ENCODE measurements at places on chromosomes 16 and 17.
A peak's percentile ranks its signal among the peaks of the same experiment; 100 is the strongest.

DNA sequence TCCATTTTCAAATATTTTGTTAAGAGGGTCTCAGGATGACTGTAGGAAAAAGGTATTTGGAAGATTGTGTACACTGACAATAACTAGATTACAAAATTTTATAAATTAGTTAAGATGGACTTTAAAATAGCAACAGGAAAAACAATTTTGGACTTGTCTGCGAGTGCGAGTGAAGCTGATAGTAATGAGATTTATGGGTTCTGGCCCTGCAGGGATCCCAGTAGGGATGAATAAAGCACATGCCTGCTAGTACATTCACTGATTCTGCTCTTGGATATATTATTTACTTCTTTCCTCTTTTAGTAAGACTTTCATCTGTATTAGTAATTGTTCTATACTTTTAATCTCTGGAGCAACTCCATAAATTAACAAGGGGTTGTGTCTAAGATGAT lies 28.2 kb downstream of the PRKCA start:
- no peak for DNase-seq

DNA sequence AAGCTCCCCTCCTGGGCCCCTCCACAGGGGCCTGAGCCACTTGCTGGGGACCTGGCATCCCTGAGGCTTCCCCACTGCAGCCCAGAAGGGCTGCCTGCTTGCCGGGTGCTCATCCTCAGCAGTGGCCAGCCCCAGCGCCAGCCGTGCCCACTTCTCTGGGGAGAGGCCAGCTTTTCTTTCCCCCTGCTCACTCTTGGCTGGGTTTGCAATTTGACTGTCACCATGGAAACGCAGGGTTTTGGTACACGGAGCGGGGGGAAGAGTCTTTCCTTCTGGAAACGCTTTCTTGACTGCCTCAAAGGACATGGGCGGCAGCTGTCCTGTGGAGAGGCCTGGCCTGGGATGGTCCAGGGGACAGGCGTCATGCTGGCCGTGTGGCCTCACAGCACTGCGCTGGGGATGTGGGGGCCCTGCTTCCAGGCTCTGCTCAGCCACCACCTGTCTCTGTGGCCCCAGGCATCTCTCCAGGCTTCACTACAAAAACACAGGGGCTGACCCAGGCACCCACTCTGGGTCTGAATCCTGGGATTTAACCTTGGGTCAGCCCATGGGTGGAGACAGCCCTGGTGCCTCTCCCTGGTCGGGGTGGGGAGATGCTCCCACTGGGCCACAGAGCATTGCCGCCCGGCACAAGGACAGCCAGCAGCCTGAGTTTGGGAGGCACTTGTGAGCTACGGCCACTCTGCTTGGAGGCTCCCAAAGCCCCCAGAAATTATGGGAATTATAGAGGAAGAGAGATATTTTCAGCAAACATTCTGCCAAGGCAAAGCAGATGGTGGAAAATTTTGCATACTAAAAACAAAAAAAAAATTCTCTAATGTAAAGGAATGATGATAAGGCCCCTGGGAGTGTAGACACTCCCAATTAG lies 45.9 kb upstream of the DOC2B start:
- DNase-seq = no peak

- DNase-seq = peak; percentile 29
These were observed 37.4 kb downstream of the ARSG start for GRCh38 chr17:68328676-68329075.

DNA sequence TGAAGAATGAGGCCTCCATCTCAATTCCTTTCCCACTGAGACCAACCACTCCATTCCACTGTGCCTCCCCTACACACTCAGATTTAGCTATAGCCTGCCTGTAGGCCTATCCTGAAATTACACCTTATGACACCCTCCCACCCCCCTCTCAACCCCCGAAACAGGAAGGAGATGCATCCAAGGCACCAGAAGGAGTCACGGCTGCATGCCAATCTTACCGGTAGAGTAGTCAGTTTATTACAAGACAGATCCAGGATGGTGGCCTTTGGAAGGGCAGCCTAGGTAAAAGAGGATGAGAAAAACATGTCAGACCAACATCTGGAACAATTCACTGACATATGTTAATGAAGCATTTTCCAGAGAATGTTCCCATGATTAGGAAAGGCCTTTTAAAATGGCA lies 2.6 kb downstream of the LRRC59 start:
- peak; percentile 48 for DNase-seq

GRCh38 chr17:57331423-57331822 lies 75.1 kb downstream of the MSI2 start:
- DNase-seq = no peak

DNA sequence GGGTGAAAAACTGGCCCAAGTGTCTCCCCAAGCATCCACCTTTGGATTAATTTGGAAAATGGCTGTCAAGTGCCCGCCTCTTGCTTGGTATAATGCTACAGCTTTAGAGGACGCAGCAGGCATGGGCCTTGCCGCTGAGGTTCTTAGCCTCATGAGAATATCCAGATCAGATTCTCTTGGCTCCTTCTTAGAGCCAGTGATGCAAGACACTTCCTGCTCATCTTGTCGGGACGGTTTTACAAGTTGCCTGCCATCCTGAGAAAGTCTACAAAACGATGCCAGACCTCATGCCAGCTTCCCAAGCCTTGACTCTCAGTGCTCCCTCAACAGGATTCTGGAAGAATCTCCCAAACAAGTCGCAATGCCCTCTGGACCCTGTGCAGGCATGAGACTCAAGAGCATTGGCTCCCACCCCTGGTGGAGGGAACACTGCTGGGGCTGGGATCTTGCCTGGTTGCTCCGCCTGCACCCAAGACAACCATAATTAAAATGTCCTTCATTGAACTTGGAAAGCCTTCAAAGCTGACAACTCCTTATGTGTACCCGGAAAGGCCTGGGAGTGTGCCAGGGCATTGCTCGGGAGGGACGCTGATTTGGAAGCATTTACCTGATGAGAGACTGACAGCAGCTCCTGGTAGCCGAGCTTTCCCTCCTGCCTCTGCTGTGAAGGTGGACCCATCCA lies 25.8 kb upstream of the STH start:
- no peak for DNase-seq

DNA sequence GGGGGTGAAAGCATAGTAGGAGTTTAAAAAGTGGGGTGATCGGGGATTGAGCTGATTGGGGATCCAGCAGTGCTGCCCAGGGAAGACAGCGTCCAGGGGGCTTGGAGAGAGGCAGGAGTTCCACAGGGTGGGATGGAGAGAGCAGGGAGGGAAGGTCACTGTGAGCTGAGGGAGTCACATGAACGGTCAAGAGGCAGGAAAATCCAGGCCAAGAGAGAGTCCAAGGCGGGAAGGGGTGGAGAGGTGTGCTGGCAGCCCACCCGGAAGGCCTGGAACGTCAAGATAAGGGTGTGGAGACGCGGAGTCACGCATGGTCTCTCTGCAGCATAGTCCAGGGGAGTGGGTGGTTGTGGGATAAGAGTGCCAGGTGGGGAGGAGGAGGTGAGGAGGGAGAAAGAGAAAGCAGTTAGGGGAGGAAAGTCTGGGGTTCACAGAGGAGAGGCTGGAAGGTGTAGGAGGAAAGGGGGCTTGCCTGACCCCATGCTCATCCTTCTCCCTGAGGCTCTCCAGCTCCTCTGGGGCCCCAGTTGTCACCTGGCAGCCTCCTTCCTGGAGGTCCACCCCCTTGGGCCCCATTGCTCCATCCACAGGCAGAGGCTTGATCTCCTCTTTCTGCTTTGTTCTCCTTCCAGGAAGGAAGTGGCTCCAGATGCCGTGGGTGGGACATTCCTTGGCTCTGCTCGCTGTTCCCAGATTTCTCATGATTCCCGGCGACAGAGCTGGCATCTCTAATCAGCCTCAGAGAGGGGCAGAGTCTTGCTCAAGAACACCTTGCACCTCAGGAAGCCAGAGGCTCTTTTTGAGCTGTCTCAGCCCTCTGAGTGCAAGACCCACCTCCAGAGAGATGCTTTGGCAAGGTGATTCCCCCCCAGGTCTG lies 28.7 kb downstream of the CCR7 start:
- no peak for DNase-seq

DNA sequence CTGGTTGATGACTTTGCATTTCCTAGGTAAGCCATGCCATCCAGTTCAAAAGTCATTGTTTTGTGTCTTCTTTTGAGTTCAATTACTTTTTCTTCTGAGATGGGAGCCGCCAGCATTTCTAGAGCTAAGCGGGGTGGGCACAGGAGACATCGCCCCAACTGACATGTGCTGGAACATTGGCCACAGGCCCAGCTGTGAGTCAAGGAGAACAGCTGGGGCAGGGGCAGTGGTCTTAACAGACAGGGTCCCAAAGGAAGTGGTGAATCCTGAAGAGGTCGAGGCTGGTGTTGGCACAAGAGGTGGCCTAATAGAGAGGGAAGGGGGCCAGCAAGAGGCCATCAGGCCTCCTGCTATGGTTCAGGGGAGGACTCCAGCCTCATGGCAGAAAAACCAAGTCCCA lies 17.1 kb downstream of the RAB11FIP4 start:
- no peak for DNase-seq

DNA sequence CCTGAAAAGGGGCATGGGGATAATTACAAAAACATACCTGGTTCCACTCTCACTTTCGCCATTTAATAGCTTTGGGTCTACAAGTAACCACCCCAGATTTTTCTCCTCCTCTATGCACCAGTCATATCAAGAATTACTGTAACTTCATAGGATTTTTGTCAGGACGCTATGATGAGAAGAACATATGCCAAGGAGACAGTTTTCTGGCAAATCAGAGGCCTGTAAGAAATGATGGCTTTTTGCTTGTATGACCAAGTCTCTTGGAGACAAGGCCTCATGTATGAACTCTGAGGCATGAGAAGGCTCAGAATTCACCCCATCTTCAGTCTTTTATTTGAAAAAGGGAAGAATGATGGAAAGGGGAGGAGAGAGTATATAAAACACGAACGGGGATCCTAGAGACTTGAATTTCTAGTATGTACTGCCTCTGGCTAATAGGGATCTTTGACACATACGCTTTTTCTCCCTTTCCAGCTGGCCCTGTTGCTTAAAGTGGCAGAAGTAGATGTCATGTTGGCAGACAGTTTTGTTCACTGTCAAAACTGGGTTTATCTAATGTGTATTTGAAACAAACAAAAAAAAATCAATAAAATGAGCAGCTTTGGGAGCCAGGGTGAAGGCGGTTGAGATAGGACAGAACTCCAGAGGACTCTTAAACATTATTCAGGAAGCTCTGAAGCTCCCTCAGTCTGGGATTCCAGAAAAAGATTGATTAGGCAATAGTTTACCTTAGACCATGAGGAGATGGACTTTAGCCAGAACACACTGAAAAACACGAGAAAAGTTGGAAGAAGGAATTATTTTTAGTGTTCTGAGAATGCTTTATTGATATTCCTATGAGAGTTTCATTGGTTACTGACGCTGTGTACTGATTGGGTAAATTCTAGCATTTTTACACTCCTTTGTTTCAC lies 656.6 kb downstream of the WWOX start:
- DNase-seq = no peak

DNA sequence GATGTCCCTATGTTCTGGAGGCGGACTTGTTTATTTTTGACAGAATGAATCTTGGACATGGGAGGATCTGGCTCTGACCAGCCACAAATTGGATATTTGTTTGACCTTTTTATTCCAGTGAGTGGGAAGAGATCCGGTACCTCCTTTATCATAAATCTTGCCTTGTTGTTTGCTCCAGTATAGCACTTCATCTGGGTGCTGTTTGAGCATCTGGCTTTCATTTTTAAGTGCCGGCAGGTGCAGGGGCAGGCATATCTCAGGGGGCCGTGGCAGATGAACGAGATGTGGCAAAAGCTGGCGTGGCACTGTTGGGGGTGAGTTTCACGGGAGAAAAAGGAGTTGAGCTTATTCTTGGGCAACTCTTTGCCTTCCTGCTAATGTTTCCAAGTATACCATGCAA lies 37.8 kb downstream of the MSI2 start:
- no peak for DNase-seq

- no peak for DNase-seq
These were observed 157.2 kb downstream of the MYO1D start for GRCh38 chr17:32719689-32720088.

- no peak for DNase-seq
These were observed 5.1 kb upstream of the FDXR start for GRCh38 chr17:74877592-74878548.

DNA sequence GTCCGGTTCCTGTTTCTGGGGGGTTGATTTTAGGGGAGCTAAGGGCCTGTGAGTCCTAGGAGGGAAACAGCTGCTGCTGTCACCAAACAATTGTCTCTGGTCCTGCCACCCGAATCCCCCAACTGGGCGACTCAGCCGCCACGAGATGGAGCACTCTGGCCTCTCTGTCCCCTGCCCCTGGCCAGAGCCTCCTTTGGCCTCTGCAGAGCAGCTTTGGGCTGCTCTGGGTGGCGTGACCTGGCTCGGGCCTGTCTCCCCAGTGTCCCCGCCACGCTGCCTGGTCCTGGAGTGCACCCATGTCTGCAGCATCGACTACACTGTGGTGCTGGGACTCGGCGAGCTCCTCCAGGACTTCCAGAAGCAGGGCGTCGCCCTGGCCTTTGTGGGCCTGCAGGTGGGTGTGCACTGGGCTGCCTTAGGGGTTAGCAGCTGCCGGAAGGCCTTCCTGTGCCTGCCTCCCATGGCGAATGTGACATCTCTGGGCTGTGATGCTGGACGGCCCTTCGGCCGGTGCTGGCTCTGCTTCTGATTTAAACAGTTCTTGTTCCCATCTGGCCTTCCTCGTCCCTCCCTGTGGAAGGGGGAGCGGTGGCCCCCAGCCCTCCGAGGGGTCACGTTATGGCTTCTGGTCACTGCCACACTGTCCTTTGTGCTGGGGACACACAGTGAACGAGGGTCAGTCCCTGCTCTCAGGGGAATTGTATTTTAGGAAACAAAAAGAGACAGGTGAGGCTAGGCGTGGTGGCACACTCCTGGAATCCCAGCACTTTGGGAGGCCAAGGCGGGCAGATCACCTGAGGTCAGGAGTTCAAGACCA lies 11.6 kb upstream of the RNF213 start:
- DNase-seq = no peak

- no peak for DNase-seq
These were observed 6.6 kb upstream of the TMEM204 start for GRCh38 chr16:1526608-1527555.

DNA sequence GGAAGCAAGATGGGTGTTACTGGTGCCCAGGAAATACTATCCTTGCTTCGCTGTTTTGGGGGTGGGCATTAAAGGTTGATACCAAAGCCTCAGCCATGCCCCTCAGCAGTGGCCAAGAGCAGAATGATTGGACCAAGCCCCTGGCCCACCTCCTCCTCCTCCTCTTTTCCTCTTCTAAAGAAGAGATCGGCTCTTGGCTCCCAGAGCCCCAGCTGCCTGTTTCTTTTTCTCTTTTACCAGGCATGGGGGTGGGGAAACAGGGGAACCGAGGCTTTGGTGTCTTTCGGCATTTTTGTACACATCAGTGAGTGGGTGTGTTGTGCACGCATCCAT lies 5.8 kb downstream of the THRA start:
- DNase-seq = no peak

- peak; percentile 63 for DNase-seq
These were observed 145.3 kb downstream of the IRF8 start for GRCh38 chr16:86044241-86044671.

GRCh38 chr17:27788919-27789318 lies 11.4 kb downstream of the NOS2 start:
- no peak for DNase-seq

- DNase-seq = no peak
These were observed 8.4 kb downstream of the MYO1C start for GRCh38 chr17:1484060-1484535.
